ENCODE measurements at places on chromosomes 4 and X.

- DNase-seq, result no peak
Measured at GRCh38 chr4:48623182-48623780, 133.2 kb downstream of the ZAR1 start.

GRCh38 chrX:69137371-69138117, 27.7 kb downstream of the PJA1 start:
- DNase-seq, result peak; percentile 38

GRCh38 chr4:120829113-120829831, 93.3 kb downstream of the PRDM5 start:
- no peak for DNase-seq

DNA sequence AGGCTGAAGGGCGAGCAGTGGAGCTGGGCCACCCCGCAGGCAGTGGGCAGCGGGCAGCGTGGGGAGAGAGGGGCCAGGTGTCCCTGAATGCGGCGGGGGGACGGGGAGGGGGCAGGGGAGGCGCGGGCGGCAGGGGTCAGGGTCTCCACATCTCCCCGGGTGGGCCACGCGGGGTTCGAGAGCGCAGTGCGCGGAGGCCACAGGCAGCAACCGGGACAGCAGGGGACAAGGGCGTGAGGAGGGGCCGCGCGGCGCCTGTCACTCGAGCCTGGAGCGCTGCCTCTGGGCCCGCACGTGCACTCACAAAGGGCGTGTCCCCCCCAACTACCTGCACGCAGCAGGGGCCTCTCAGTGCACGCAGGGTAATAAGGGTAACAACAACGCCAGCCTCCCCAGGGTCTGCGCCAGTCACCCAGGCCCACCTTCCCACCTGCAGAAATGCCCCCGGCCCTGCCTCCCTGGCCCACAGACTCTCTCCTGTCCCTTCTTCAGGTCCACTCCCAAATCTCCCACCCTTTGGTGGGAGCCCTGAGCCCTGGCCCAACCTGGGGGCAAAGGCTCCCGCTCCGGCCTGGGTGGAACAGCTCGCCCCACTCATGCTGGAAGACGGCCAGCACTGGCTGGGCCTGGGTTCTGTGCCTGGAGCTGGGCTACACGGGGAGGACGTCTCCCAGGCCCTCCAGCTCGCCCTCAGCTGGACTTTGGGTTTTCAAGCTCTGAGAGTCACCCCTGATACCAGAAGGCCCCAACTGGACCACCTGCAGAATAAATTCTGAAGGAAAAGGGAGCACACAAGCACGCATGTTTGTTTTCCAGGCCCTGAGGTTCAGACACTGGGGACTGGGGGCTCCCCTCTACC, 53.2 kb downstream of the ZFYVE28 start:
- DNase-seq, result no peak

DNA sequence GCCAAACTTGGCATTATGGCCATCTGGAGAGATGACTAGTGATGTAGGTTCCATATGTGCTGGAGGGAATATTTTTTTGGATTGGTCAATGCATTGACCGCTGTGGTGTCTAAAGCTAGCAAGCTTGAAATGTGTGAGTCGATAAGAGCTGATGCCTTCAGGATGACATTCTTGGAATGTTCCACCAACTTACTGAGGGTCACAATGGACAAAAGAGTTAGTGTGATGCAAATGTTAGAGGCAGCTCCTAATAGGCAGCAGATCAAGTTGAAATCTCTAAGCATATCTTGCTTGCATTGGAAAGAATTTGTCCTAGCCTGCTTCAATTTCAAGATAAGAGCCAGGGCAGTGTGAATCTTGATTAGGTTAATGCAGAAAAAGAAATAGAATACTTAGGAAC, 210.4 kb upstream of the AFF2 start:
- no peak for DNase-seq

- DNase-seq, result peak; percentile 33
Measured at GRCh38 chr4:107689912-107690587, 30.0 kb downstream of the PAPSS1 start.

DNA sequence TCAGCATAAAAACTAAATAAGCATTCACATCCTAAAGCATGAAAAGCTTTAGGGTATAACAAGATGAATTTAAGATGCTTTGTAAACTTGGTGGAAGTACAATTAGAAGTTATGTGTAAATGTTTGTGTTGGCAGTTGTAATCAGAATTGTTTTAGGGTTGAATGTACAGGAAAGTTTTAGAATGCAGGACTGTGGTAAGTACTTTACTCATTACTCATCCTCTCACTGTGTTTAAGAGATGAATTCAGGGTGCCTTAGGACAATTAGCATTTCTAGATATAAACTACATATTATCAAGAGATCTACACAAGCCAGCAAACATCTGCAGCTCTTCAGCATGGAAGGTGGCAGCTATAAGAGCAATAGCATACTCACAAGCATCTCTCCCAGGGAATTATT, 77.5 kb upstream of the ELOVL6 start:
- DNase-seq, result no peak

- DNase-seq, result no peak
Measured at GRCh38 chr4:140168474-140168873, 14.5 kb upstream of the MAML3 start.

GRCh38 chrX:8192276-8192675, 21.2 kb upstream of the VCX2 start:
- DNase-seq, result no peak

GRCh38 chr4:174316546-174316945, 32.8 kb downstream of the CEP44 start:
- DNase-seq, result no peak

- DNase-seq, result no peak
Measured at GRCh38 chr4:69753686-69754085, 6.7 kb downstream of the SULT1B1 start.

DNA sequence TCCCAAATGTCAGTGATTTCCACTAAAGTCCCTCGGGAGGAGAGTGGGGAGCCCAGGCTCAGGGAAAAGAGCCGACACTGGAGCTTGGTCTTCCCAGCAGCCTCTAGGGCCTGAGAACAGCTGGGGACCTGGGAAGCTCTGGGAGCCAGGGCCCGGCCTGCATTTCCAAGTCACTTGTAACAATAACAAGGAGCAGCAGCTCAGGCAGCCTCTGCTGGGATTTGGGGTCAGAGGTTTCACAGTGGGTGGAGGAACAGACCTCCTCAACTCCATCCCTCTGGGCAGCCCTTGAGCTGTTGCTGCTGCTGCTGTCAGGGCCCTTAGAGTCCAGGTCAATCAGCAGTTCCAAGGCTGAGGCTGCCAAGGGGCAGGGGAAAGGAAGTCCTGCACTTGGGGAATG, 11.1 kb downstream of the STARD8 start:
- no peak for DNase-seq

GRCh38 chr4:72006586-72006985, 25.2 kb upstream of the NPFFR2 start:
- peak; percentile 35 for DNase-seq

DNA sequence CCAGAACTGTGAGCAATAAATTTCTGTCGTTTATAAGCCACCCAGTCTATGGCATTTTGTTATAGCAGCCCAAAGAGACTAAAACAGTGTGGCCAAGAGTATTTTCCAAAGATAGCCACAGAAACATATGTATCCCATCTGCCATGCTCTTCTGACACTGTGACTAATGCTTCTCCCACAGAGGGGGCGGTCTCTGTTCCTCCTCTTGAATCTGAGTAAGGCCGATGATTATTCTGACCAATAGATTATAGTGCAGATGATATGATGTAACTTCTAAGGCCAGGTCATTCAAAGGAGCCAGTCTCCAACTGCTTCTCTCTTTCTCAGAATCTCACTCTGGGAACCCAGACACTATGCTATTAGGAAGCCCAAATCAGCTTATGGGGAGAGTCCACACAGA, 570.7 kb downstream of the BCOR start:
- DNase-seq, result peak; percentile 31

DNA sequence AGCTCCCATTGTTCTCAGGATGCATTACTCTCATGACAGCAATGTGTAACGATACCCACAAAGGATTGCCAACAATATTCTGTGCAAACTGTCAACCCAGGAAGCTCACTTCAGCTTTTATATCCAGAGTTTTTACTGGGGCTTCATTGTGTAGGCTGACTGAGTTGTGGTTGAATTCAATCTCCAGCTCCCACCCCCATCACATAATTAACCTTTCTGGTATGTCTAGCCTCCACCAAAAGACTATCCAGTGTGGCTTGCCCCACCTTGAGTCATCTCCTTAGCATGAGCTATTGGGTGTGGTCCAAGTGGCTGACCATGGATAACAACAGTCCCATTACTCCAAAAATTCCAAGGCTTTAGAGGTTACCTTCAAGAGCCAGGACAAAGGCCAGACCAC, 17.7 kb upstream of the TAB3 start:
- DNase-seq, result no peak

DNA sequence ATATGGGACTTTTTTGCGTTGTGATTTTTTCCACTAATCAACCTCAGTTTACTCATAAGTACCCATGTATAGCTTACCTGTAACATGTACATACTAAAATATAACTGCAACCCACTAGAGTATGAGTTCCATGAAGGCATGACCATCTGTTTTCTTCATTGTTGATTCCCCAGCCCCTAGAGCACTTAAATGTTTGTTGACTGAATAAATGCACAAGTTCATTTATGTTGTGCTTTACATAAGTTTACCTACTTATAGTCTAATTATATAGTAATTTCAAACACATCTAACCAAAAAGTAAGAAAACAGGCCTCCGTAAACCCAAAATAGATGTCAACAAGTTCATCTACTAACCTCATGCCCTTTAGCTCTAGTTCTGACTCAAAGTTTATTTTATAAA, 34.7 kb downstream of the DCHS2 start:
- DNase-seq, result no peak

GRCh38 chr4:145939441-145939750, 773 bp upstream of the ZNF827 start:
- no peak for DNase-seq

GRCh38 chrX:11210415-11210801, 82.8 kb upstream of the AMELX start:
- DNase-seq, result no peak

DNA sequence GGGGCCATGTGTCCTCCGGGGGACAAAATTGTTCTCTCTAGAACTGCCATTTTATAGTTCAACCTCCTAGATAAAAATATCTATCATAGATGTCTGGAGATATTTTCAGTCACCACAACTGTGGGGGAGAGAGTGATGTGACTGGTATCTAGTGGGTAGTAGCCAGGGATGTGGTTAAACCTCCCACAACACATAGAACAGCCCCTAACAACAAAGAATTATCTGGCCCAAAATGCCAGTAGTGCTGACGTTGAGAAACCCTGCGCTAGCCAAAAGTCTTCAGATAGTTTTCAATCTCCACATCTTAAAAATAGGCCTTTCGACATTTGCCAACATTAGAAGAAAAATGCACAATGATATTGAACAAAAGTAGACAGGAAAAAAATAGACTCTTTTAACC, 19.0 kb upstream of the SUPT20HL2 start:
- peak; percentile 18 for DNase-seq

DNA sequence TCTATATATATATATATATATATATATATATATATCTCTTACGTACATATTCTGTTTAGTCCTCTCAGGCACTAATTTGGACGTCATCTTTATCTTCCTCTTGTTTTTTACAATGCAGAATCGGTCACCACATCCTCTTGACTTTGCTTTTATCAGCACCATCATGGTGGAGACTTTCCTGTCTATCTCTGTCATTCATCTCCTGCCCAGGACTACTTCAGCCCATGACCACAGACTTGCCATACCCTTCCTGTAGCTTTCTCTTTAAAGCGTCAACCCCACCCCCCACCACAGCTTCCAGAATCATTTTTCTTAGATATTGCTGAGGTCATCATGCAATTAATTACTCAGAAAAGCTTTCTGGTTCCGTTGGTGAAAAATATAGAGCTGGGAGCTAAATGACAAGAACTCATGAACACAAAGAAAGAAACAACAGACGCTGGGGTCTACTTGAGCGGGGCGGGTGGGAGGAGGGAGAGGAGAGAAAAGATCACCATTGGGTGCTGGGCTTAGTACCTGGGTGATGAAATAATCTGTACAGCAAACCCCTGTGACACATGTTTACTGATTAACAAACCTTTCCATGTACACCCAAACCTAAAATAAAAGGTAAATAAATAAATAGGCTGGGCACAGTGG, 30.5 kb upstream of the PRKX start:
- DNase-seq, result no peak

DNA sequence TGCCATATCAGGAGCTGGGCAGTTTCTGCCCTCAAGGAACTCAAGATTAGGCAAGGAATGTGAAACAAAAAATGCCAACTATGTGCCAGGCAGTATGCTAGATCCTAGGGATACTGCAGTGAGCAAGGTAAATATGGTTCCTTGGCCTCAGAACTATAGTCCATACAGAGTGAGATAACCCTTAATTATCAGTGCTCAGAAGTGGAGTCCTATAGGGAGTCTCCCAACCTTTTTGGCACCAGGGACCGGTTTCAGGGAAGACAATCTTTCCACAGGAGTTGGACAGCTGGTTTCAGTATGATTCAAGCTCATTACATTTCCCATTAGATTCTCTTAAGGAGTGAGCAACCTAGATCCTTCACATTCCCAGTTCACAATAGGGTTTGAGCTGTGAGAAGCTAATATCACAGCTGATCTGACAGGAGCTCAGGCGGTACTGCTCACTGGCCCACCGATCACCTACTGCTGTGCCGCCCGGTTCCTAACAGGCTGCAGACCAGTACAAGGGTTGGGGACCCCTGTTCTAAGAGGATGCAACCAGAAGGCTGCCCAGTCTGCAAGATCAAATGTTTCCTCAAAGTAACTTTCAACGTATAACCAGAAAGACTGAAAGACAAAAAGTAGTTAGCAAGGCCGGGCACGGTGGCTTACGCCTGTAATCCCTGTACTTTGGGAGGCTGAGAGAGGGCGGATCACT, 1.7 kb upstream of the SRP72 start:
- no peak for DNase-seq

DNA sequence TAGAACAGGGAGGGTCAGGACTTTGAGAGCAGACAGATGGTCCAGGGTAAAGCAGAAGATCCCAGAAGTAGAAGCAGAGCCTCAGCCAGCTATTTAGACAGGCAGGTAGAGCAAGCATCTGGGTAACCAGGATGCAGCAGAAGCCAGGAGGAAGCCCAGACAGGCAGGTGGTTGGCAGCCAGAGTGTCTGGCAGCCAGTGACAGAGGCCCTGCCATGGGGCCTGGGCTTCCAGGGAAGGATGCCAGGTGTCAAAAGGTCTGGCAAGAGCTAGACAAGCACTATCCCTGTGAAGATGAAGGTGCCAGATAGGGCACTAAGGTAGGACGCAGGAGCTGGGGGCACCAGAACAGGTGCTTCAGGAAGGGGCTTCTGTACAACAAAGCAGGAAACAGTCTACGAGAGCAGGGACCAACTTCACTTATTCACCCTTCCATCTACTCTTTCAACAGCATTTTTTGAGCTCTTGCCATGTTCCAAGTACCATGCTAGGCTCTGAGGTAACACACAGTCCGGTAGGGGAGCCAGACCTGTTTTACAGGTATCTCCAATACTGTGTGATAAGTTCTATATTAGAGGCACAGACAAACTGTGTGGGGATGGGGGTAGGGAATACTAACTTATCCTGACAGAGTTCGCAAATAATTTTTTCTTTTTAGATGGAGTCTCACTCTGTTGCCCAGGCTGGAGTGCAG, 38.1 kb upstream of the GJB1 start:
- no peak for DNase-seq

DNA sequence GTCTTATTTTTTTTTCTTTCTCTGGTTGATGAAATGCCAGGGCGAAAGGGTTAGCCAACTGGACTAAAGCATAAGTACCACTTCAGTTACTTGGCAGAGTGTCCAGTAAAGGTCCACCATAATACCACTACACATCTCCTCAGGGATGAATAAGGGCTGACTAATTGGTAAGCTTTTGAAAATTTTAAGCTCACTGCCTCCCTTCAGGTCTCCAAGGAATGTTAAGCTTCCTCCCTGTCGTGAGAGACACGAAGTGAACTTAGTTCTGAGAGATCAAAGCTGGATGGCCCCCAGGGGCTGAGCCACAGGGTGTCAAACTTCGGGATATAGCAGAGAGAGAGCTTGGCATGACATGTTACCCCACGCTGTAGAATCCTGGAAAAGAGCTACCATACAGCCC, 111.4 kb downstream of the VSIG4 start:
- DNase-seq, result no peak
